Glomerular endothelial cell (primary cell): ENCODE measurements at places on chromosomes 2 and 18. TPM values are rescaled to one million over a fixed set of nuclear protein-coding genes. Genes with fewer than 3 reads are reported as not detected.

Gene RGPD3
- 0.05 and 0.29 TPM in 2 replicates for total RNA-seq

Gene IL1RN
- not detected in 2 replicates for total RNA-seq

DNA sequence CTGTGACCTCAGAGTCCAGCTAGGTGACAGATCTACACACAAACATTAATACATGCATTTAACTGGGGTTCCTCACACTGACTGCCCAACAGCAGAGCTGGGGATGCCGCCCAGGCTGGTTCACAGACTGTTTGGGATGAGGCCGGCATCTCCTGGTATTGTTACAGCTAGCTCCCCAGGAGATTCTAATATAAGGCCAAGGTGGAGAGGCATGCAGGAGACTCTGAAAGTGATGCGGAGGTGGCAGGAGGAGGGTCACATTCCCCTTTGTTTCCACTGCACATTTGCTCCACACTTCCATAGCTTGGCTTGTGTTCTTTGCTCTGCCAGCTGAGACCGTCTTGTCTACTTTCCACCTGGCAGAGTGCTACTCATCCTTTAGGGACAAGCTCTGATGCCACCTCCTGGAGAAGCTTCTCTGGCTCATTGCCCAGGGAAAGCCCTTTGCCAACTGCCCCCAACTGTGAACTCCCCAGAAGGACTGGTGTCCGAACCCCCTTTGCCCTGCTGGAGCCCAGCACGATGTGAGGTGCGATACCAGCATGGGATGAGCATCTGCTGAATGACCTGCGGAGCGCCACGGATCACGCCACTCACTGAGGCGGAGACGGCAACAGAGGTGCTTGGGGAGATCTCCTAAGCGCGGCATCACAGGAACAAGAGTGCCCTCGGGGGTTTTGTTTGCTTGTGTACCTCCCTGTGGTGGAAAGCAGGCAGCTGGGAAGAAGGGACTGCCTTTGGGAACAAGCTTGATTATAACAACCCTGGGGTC, 88.8 kb downstream of the UXS1 start:
- DNase-seq: no peak

- no peak for DNase-seq
Measured at GRCh38 chr2:170354388-170354787, 176.4 kb downstream of the MYO3B start.

GRCh38 chr2:43634604-43635306, 2.3 kb upstream of the PLEKHH2 start:
- DNase-seq: no peak

- DNase-seq: no peak
Measured at GRCh38 chr2:64675860-64676259, 22.1 kb upstream of the SERTAD2 start.

- no peak for DNase-seq
Measured at GRCh38 chr2:47640356-47640755, 142.6 kb upstream of the MSH6 start.

Gene TLX2
- total RNA-seq: not detected in 2 replicates

- DNase-seq: no peak
Measured at GRCh38 chr2:135603543-135603942, 72.3 kb downstream of the R3HDM1 start.

Gene SOWAHC
- total RNA-seq: 5.3 and 5.7 TPM in 2 replicates

Gene ATP8B1
- total RNA-seq: 56.7 and 68.8 TPM in 2 replicates

Gene PCARE
- total RNA-seq: not detected in 2 replicates

DNA sequence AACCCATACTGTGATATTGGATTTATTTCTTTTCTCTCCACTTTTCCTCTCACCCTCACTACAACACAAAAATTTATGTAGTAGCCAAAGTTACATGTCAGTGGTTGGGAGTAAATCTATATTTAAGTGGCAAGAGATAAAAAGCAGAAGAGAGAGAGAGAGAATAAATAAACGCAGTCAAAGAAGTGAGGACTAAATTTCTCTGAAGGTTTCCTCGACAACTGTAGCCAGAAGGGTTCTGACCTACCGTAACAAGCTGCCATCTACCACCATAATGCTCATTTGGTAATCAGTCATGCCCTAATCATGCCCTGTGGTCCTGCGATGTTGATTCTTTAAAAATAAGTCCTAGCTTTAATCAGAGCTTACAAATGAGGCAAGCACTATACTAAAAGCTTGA, 9.1 kb downstream of the ARHGAP28 start:
- DNase-seq: no peak

- no peak for DNase-seq
Measured at GRCh38 chr2:187917535-187917934, 363.3 kb upstream of the TFPI start.
